ENCODE measurements at places on chromosomes 3 and 15. TPM values are rescaled to one million over a fixed set of nuclear protein-coding genes. Genes with fewer than 3 reads are reported as not detected.

The MYL3 gene
- total RNA-seq, result 0.43 TPM

The TF gene
- total RNA-seq, result 1.3 TPM

The BLOC1S6 gene
- 62.3 TPM for total RNA-seq

The HYAL1 gene
- 0.27 TPM for total RNA-seq

The USF3 gene
- 11.8 TPM for total RNA-seq

The SYNM gene
- total RNA-seq, result 10.1 TPM

The OR4F6 gene
- total RNA-seq, result not detected

The CEP63 gene
- 20.2 TPM for total RNA-seq

The OIP5 gene
- 1.7 TPM for total RNA-seq

The C3orf49 gene
- total RNA-seq, result not detected

The POLR2H gene
- 63.2 TPM for total RNA-seq

The DNAJA4 gene
- 0.14 TPM for total RNA-seq

The CCDC33 gene
- total RNA-seq, result 0.96 TPM

The IL5RA gene
- not detected for total RNA-seq

The LTF gene
- total RNA-seq, result not detected

The LYZL4 gene
- not detected for total RNA-seq

The HOMER2 gene
- total RNA-seq, result 12.2 TPM

The TEX55 gene
- not detected for total RNA-seq

The LMAN1L gene
- total RNA-seq, result 0.32 TPM

The SGO1 gene
- total RNA-seq, result 1.9 TPM

The PLXNB1 gene
- 59.2 TPM for total RNA-seq

The KCNAB1 gene
- total RNA-seq, result 0.72 TPM

The ZNF662 gene
- 0.53 TPM for total RNA-seq

The SI gene
- total RNA-seq, result not detected

The GABPB1 gene
- 33.5 TPM for total RNA-seq

The MCTP2 gene
- total RNA-seq, result 4.5 TPM

The ADAMTS7 gene
- total RNA-seq, result 25.5 TPM

The RTP1 gene
- not detected for total RNA-seq

The SIDT1 gene
- not detected for total RNA-seq

The ANXA2 gene
- total RNA-seq, result 2,599 TPM

The ISLR2 gene
- 0.19 TPM for total RNA-seq

The KCNH8 gene
- 0.45 TPM for total RNA-seq

The C3orf20 gene
- not detected for total RNA-seq

The P2RY1 gene
- total RNA-seq, result 1.4 TPM

The CLDN11 gene
- total RNA-seq, result 0.70 TPM

The OR5K2 gene
- not detected for total RNA-seq

The SLC22A13 gene
- 0.72 TPM for total RNA-seq

The CLRN1 gene
- not detected for total RNA-seq

The SERPINI2 gene
- total RNA-seq, result 0.32 TPM

The CGNL1 gene
- total RNA-seq, result 10.2 TPM

The XCR1 gene
- total RNA-seq, result not detected

The TGM4 gene
- 0.18 TPM for total RNA-seq

The PRTG gene
- 13.6 TPM for total RNA-seq

The BCHE gene
- 9.2 TPM for total RNA-seq

The HRH1 gene
- total RNA-seq, result 2.1 TPM

The LAMB2 gene
- total RNA-seq, result 344 TPM

The NEK10 gene
- 3.2 TPM for total RNA-seq

The SLC12A8 gene
- 4.4 TPM for total RNA-seq
